Stimulated activated CD4-positive, alpha-beta T cell treated with anti-CD3 and anti-CD28 coated beads, Interleukin-15, amount 100 ng/mL, for 1 hour (primary cell): ENCODE measurements at places on chromosomes 6 and 20.

GRCh38 chr6:76004202-76004601 lies 68.3 kb downstream of the IMPG1 start:
- DNase-seq: no peak

- DNase-seq: no peak
Measured at GRCh38 chr20:42082611-42083010, 464.4 kb upstream of the CHD6 start.

DNA sequence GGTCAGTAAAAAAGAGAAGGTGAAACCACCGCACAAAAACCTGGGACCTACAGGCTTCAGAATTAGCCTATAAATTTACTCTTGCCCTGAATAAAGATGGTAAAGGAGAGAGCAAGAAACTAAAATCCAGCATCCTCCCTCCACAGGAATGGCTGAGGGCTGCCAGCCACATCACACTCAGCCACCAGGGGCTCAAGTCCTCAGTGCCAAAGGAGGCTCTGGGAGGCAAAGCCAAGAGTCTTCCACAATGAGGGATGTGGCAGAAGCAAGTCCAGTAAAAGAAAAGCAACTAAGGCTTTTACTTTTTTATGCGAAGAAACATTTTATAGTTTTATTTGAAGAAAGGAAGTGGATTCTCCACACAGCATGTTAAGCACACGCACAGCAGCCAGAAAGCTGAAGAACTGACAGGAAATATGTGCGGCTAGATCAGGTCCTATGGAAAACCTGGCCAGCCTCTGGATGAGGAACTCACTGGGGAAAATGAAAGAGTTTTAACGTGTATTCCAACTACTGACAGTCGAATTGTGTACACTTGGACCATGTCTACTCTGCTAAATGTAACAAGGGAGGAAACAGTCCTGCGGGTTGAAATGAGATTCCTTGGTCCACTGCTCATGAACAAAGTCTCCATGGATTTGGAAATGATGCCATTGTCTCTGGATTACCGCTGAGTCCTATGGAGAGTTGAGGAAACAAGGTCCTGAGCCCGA lies 219.4 kb upstream of the SSTR4 start:
- DNase-seq: no peak

DNA sequence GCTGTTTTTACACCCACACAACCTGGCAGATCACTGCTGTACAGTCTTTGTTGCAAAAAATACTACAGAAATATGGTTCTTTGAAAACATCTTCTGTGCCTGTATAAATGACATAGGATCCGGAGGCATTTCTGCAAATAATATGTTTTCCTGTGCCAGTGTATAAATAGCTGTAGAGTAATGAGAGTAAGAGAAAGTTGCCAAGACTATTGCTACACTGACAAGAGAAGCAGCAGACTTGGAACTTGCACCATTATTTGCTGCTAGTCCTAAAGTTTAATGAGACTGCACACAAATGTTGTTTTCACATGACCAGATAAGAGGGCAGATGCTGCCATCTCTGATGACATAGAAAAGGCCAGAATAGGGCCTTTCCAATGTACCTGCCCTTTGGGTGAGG lies 50.0 kb upstream of the DTNBP1 start:
- DNase-seq: no peak

GRCh38 chr6:89308525-89309395 lies 6.3 kb downstream of the GABRR2 start:
- no peak for DNase-seq

DNA sequence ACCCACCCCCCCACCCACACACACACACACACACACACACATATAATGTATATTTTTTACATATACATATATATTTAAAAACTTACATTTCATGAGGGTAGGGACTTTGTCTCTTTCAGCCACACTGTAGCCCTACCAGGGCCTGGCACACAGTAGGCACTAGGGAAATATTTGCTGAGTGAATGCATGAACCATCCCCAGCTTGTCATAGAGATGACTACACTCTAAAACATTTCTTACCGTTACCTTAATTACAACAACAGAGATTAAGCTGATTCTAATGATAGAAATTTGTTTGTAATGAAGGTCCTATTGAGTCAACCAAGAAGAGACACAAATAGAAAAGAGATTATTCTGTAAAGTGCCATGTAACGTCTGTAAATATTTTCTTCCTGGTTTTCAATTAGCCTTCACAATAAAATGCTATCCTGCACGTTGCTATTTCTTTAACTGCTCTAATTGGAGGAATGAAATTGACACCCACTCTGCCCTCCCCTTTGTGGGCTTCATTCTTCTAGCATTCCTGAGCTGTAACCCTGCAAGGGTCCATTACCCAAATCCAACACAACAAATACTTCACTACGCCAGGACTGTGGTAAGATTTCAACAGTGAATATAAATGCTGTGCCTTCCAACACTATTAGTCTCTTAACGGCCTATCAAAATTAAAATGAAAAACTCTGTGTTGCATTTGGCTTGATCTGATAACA lies 30.8 kb downstream of the SIM1 start:
- DNase-seq: no peak

DNA sequence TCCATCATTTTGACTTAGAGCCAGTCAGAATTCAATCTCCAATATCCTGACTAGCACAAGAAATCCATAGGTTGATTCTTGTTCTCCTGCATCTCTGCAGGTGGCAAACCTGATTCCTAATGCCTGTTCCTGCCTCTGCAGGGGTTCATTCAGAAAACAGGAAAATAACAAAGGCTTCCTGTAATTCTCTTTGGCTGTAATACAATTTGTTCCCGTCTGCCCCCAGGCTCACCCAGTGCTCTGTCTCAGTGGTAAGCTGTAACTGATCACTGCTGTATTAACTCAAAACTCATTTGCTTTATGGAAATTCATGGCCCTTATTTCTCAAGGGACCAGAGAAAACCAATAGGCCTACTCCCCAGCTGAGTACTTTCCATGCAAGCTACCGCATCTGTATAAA lies 88.6 kb downstream of the OPRM1 start:
- DNase-seq: no peak

- no peak for DNase-seq
Measured at GRCh38 chr6:16301511-16301910, 63.1 kb downstream of the GMPR start.

DNA sequence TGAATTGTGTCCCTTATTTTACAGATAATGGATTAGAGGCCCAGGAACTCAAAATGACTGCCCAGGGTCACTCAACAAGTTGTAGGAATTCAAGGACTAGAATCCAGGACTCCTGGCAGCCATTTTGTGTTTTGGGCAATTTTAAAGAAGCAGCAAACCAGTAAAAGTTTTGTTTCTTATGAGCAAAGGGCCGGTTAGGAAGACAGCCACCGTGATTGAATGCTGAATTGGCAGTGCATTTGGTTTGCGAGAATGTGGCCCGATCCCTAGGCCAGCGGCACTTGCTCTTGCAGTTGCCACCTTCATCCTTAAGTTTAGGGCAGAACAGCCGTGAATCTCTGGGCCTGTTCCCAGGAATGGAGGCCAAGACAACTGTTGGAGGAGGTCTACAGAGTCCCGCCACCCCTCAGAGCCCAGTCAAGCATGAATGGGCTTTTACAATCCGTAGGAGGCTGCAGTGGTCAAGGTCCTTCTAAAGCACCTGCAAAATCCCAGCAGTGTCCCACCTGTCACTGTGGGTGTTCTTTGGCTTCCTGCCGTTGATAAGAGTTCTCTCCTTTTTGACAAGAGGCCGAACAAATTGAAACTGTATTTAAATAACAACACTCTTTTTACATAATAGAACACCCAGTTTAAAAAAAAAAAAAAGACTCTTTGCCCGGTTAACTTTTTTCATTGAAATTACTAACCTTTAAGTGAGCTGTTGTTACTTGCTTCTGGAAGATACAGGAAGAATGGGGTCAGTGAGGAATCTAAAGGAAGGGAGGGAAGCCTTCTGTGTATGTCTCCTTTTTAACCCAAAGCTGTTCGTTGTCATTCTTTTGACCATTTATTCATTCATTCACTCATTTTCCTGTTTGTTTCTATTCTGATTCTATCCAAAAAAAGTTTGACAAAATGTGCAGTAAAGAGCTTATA lies 68.7 kb downstream of the PHACTR2 start:
- DNase-seq: no peak

- DNase-seq: no peak
Measured at GRCh38 chr20:47635256-47635655, 133.6 kb downstream of the NCOA3 start.

DNA sequence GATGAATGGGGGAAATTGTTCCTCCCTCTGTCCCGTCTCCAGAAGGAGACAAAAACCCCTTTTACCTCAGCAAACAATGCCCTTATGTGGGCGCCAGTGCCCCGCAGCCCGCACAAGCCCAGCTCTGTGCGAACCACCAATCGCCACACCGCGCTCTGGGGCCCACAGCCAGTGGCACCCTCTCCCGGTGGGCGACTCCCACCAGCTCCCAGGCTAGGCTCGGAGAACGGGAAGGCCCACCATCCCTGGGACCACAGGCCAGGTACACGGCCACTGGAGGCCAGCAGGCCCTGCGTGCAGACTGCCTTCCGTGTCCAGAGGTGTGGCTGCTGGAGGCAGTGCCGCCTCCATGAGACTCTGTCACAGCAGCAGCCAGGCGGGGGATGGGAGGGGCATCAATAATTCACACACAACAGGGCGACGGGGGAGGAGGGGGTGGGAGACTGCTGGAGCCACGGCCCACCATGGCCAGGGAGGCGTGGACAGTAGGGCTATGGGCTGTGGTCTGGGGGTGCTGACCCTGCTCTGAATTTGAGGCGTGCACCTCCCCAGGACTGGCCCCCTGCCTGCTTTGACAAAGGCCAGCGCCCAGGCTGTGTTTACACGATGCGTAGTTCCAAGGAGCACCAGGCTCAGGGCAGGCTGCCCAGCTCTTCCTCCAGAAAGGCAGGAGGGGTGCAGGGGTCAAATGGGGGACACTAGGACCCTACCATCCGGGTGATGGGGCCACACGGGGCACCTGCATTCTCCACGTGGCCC lies 105.7 kb downstream of the ASXL1 start:
- no peak for DNase-seq

DNA sequence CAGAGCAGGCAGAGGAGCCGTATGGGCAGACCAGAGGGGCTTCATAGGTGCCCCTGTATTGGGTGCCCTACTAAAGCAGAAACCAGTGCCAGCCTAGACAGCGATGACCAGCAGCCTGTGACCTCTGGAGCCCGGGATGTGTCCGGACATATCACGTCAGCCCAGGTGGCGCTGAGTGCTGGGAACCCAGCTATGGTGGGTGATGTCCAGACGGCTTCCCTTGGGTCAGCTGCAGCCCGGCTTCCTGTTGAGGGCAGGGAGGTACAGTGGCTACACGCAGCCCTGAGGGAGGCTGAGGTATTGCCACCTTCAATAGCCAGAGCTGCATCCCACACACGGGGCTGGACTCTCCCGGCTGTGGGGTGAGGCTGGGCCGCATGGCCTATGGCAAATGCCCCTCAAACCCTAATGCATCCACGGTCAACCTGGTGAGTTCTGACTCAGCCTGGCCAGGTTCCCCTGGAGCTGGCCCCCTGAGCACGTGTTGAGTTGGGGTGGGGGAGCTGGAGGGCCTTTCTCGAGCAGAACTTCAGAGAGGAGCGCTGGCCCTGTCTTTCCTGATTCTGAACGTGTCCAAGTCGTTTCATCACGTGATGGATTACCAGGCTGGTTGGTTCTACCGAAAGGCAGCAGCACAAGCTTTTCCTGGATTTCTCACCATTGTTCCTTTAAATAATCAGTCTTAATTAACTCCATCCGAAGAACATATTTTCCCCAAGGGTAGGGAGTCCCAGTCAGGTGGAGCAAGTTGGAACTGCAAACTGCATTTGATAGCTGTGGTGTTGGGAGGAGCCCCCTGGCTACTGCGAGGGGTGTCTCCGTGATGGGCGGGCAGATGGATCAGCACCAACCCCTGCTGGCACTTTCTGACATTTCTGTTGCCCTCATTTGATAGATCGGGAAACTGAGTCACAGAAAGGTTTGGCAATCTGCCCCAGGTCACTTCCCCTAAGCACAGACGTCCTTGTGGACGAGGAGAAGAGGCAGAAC lies 7.1 kb upstream of the MYT1 start:
- no peak for DNase-seq

DNA sequence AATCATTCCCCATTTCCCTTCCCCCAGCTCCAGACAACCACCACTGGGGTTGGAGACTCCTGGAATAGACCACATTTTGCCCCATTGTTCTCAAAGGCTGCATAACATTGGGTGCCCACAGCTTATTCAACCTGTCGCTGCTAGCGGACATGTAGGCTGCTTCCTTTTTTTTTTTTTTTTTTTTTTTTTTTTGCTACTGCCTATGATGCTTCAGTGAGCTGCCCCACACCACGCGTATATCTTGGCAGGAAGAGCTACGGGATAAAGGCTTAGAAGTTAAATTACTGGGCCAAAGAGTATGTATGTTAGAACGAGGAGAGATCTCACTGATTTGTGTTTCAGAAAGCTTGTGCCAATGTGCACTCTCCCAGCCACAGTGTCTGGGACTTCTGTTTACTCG lies 7.0 kb downstream of the LBP start:
- no peak for DNase-seq

- DNase-seq: no peak
Measured at GRCh38 chr6:41262401-41262800, 24.1 kb downstream of the TREM1 start.

DNA sequence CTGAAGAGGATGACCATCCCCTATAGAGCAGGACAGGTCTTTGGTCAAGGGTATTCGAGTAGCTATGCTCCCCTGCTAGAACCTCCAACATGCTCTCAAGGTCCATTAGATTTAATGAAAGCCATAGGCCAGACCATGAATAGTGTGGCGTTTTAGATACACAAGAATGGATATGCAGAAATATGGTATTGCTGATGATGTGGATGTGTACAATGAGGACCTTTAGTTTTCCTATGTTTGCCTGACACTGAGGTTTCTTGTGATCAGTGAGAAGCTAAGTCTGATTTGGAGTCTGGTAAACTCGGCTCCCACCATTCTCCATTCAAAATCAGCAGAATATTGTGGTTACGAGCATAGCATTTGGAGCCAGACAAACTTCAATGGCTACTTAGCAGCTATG lies 125.6 kb downstream of the TSHZ2 start:
- DNase-seq: no peak

DNA sequence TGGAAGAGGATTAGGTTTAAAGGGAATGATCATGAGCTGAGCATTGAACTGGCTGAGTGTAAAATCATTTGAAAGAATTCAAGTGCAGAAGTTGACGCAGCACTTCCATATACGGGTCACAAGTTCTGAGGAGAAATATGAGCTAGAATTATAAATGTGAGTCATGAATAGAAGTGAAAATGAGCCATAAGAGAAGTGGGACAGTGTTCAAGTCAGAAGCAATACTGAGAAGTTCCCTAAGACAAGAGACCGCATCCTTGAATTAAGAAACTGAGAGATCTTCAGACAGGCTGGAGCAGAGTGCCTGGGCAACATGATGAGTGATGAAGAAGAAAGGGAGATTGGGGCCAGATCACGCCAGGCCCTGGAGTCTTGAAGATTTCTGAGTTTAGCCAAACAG lies 209.7 kb downstream of the TBX18 start:
- no peak for DNase-seq

GRCh38 chr20:13113731-13114130 lies 105.0 kb downstream of the SPTLC3 start:
- no peak for DNase-seq
